CD4-positive, alpha-beta T cell treated with Interleukin-4 for 1 hour (primary cell): ENCODE measurements at places on chromosomes 6 and 20.
A peak's percentile ranks its signal among the peaks of the same experiment; 100 is the strongest.

- DNase-seq: no peak
These were observed 69.7 kb upstream of the NHSL1 start for GRCh38 chr6:138568997-138569396.

DNA sequence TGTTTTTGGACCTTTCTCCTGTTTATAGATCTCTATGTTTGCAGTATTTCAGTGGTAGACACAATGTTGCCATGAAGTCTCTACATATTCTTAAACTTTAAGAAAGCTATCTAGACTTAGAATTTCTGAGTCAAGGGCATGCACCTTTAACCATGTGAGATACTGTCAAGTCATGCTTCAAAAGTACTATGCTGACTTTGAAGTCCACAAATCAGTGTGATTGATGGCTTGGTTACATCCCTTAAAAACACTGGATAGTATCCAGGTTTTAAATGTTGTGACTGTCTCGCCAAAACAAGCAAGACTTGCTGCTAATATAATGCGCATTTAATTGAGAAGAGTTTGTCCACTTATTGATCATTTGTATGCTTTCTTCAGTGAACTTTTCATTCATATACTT, 30.5 kb downstream of the ZNF334 start:
- no peak for DNase-seq

DNA sequence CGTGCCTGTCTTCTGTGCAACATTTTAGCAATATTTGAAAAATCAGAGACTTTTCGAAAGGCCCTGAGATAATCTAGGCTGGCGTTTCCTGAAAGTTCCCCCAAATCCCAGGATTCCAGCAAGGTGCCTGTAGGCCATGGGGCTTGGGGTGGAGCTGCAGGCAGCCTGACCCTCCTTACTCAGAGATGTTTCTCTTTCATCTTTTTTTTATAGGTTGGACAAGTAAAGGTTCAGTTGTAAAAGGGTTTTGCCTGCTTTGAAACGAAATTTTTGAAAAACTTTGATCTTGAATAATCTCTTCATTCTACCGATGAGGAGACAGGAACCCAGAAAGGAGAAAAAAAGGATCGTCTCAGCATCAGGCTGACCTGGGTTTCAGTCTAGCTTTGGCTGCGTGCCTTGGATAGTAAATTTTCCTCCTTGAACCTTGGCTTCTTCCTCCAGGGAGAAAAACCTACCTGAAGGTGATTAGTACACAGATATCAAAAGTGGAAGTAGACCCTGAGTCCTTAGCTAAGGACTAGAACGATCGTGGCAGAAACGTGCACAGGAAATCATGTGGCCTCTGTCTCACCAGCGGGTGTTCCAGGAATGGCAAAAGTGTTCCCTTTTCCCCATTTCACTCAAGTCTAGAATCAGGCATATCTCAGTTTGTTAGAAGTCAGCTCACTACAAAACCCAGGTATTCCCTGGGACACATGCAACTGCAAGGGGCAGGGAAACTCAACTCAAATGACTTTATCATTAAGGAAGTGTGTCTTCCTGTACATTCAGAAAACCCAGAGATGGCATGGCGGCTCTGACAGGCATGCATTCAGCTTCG, 128.2 kb upstream of the PTPN1 start:
- peak; percentile 32 for DNase-seq

DNA sequence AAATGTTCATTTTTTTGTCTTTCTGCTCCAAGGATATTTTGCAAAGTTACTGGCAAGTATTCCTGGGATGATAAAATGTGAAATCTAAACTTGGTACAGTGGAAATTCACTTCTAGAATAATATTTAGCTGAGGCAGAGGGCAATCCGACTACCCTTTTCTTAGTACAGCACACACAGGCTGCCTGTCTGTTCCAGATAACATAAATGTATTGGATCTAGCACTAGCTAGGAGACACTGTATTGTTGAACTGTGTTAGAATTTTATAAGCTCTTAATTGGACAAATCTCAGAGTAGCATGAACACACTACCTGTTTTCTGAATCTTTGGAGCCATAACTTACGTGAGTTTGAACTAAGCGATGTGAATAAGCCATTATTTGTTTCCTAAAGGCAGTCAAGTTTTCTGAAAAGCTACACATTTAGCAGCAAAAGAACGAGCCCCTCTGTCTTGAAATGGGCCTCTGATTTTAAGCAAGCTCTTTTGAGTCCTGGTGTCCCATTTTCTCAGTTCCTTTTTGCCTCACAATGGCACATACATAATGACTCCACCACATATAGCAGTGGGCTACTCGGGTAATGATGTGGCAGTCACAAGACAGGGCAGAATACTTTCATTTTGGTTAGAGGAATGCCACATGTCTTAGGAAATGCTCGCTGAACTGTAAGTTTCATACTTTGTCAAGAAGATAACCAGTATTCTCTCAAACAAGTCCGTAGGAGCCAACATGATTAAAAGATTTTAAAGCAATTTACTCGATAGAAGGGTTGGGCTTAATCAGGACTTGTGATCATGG, 116.5 kb upstream of the ESR1 start:
- DNase-seq: peak; percentile 18

DNA sequence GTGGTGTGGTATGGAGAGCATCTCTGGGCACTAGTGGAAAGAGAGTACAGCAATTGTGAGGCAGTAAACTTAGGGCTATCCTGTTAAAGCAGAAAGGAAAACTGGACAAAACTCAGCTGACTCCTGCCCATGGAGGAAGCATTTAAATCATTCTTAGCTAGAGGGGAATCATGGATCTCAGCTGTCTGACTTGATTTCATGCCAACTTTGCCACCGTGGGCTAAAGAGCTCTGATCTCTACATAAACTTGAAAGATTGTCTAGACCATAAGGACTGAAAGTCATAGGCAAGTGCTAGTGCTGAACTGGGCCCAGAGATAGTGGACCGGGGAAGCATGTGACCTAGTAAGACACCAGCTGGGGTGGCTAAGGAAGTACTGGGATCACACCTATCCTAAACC, 651.8 kb downstream of the COL12A1 start:
- DNase-seq: no peak

DNA sequence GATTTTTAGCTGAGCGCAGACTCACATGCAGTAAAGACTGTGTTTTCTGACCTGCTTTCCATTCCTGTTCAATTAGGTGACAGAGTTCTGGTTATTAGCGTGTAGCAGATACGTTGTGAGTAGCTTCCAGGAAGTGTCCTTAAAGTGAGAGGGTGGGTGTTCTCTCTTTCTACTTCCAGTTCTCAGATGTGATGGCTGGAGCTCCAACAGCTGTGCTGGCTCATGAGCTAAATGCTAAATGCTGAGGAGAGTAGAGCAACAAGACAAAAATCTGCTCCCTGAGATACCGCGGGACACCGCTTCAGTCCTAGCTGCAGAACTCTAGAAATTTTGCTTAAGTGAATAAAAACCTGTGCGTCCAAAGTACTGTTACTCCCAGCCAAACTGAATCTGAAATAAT, 38.2 kb upstream of the FYN start:
- DNase-seq: no peak

- DNase-seq: no peak
These were observed 91.7 kb upstream of the ELOVL5 start for GRCh38 chr6:53440336-53440945.

DNA sequence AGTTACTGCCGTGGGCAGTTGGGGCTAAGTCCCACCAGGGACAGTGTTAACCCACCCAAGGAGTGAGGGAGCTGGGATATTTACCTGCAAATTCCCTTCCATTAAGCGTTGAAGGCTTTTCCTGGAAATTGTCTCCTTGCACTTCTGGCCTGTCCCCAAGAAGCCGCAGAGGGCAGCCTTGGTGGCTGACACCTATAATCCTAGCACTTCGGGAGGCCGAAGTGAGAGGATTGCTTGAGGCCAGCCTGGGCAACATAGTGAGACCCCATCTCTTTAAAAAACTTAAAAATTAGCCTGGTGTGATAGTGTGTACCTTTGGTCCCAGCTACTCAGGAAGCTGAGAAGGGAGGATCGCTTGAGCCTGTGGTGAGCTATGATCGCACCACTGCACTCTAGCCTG, 204.4 kb downstream of the EYA2 start:
- no peak for DNase-seq

DNA sequence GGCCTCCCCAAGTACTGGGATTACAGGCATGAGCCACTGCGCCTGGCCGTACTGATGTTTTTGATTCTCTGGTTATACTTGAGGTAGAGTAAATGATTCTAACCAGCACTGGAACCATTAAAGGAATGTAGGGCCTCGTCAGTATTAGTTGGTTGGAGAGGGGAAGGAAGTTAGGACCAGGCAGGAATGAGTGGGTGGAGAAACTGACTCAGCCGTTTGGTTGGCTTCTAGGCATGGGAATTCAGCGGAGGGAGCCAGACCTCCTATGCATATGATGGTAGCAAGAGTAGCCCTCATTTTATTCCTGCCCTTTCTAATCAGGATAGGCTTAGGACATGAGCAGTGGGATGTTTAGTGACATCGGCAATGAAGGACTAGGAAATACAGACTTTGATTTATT, 19.0 kb upstream of the SERINC3 start:
- DNase-seq: no peak

DNA sequence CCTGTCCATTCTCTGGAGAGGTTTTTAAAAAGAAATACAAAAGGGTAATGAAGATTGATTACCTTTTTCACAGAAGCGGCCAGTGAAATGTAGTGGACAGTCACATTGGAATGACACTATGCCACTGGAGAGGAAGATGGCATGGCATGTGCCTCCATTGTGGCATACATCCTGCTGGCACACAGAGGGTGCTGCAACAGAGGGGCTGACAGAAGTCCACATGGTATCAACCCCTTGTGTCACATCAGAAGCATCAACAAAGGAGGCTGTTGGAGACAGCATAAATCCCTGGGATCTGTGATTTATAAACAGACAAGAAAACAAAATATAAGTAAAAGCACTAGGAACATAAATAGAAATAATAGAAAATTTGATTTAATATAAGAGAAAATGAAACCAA, 594.9 kb downstream of the PHF3 start:
- no peak for DNase-seq

- DNase-seq: no peak
These were observed 148.1 kb upstream of the TENT5A start for GRCh38 chr6:81900616-81901015.

- DNase-seq: no peak
These were observed 85.7 kb downstream of the C6orf118 start for GRCh38 chr6:165223736-165224135.

GRCh38 chr6:39084506-39084905, 30.5 kb downstream of the SAYSD1 start:
- no peak for DNase-seq

DNA sequence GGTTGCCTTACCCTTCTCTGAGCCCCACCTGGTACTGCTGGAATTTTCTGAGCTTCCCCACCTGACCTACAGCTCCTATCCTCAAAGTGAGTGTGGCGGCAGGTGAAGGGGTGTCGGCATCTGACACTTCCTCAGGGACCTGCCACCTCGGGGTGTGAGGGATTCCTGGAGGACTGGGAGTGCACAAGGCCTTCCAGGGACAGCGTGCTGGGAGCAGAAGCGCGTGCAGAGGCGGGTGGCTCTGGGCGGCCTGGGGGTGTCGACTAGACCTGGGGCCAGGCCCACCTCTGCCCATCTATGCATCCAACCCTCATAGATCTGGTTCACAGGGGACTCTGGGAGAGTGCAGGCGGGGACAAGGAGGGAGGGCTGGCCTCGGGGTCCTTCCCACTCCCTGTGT, 7.8 kb downstream of the DLGAP4 start:
- DNase-seq: no peak

DNA sequence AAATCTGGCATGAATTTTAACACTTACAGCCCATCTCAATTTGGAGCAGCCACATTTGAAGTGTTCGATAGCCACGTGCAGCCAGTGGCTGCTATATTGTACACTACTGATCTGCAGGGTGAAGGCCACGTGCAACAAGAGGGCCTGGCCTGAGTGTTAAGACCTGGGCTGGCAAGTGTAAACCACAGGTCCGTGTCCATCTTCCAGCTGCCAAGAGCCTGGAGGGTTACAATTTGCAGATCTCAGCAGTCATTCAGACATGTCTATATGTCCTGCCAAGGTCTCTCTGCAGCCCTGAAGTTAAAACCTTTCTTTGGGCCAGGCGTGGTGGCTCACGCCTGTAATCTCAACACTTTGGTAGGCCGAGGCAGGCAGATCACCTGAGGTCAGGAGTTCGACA, 14.1 kb downstream of the SGK2 start:
- no peak for DNase-seq

DNA sequence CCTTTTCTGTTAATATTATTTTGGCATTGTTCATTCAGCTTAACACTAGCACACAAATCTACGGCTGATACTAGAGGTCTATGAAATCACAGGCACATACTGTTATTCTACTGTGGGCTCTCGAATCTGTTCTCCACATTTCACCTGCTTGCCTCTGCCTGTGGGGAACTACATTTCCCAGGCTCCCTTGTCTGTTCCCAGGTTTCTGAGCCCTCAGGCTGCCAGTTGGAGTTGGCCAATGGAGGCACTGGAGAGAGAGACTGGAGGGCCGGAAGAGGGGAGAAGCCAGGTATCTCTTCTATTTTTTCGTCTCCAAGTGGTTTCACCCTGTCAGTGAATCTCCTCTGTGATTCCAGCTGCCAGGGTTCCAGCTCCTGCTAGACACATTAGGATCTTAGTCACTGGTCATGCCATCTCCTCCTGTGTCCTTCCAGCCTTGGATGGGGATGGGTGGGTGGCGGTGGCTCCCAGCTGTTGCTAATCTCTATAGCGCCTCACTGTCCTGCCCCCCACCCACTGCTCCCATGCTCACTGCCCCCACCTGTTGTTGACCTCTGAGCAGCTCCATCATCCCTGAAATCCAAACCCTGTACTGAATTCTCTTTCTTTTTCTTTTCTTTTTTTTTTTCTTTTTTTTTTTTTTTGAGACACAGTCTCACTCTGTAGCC, 188.2 kb downstream of the LRFN2 start:
- DNase-seq: no peak

DNA sequence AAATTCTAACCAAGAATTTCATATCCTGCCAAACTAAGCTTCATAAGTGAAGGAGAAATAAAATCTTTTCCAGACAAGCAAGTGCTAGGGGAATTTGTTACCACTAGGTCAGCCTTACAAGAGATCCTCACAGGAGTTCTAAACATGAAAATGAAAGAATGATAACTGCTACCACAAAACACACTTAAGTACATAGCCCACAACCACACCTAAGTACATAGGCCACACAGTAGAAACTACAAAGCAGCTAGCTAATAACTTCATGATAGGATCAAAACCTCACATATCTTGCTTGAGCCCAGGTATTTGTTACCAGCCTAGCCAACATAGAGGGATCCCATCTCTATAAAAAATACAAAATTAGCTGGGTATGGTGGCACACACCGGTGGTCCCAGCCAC, 50.4 kb downstream of the IRAK1BP1 start:
- no peak for DNase-seq

- DNase-seq: no peak
These were observed 8.8 kb downstream of the DDR1 start for GRCh38 chr6:30893001-30893591.
